Fibroblast of skin of back (primary cell): ENCODE measurements at places on chromosomes 16 and 17.

GRCh38 chr17:51115179-51115578 lies 5.5 kb downstream of the SPAG9 start:
- no peak for DNase-seq

DNA sequence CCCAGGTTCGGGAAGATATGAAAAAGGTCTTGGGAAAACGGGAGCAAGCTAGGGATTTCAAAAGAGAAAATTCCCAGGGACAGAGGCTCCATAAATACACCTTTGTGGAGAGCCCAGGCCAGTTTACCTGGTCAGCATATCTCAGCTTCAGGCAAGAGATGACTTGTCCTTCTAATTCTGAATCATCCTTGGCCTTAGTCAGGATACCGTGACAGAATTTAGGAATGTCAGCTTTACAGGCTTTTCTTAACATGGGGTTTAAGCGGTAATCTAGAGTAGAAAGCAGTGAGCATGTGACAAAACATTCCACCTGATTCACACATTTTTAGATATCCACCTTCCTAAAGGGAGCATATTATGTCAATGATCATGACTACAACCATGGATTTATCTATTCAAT lies 41.1 kb upstream of the CLEC18B start:
- no peak for DNase-seq

DNA sequence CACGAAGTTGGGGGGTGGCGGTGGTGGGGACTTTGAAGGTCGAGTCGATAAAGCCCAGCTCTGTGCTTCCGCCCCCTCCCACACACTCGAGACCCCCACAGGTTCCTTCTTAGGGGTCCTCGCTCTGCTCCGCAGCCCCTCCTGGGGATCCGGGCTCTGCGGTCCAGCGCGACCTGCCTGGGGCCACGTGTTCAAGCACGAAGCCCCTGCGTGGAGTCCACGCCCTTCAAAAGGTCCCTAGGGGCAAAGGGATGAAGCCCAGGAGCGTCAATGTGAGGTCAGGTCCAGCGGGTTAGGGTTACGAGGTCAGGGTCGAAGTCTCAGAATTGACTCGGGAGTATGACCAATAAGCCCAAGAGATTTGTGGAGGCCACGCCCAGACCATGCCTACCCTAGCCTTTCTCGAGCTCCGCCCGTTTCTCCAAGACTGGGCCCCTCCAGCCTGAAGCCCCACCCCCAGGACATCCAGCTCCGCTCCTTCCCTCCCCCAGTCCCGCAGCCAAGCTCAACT lies 786 bp upstream of the CACNA1G start:
- peak; percentile 54 for DNase-seq

DNA sequence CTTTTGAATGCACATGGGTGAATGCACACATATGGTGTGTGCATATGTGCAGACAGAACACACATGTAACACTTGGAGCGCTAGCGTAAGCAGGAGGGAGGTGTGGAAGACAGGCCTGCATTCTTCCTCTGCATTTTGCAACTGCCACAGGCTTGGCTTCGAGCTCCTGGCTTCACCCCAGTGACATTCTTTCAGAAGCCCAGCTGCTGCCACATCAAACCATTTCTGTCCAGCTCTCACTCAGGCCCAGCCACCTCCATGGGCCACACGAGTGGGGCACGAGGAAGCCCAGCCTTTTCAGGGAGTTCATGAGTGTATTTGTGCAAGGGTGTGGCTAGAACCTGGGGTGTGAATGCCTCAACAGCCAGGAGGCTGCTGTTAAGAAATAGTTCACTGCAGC lies 18.8 kb downstream of the LGALS3BP start:
- no peak for DNase-seq

DNA sequence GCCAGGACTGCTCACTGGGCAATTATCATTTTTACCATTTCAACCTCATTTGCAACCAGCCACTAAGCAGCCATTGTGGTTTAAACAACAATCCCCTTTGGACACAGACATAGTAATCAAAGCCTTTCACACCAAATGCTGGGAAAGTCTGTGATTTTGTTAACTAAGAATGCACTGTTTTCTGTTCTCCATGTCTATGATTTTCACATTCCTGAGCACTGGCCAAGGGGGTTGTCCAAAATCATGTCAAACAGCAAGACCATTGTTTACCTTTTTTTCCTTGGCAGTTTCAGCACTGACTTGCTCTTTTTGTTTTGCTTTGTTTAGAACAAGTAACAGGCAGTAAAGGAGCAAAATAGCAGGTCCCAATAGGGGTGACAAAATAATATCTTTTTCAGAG lies 106.3 kb upstream of the SIAH1 start:
- DNase-seq, result peak; percentile 27

GRCh38 chr17:52159246-52160135 lies 977 bp upstream of the CA10 start:
- no peak for DNase-seq

- no peak for DNase-seq
Observed at GRCh38 chr17:45397796-45398195, 34.9 kb downstream of the ARHGAP27 start.

DNA sequence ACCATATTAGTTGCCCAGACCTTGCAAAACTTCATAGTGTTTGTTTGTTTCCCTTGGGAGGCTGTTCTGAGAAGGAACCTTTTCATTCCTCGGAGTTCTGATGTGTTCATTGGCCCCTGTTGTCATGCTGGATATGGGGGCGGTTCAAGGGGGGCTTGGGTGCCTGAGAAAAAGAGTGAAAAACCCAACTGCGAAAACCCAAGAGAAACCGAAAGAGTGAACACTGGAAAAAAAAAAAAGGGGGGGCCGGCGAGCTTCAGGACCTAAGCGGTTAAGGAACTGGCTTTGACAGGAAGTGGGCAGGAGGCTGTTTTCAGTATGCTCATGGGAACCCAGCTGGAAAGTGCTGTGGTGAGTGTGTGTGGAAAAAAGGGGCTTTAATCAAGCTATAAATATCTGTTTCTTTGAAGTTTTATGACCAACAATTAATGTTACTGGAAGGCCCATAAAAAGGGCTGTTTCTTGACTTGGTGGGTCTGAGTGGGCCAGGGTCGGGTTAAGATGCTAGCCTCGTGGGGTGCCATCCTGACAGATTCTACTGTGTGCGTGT lies 510.7 kb downstream of the MAF start:
- DNase-seq, result no peak

DNA sequence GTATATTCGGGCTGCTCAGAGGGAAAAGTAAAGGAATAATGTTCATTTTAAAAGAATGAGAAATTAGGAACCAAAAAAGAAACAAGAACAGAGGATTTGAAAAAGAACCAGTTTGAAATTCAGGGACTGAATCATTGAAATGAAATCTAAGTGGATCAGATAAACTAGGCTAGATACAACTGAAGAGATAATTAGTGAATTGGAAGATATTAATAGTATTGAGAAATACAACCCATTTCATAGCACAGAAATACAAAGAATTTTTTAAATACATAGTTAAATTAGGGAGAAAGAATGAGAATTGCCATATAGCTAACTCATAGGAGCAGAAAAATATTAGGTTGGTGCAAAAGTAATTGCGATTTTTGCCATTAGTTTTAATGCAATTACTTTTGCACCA lies 117.3 kb upstream of the NOL11 start:
- no peak for DNase-seq

DNA sequence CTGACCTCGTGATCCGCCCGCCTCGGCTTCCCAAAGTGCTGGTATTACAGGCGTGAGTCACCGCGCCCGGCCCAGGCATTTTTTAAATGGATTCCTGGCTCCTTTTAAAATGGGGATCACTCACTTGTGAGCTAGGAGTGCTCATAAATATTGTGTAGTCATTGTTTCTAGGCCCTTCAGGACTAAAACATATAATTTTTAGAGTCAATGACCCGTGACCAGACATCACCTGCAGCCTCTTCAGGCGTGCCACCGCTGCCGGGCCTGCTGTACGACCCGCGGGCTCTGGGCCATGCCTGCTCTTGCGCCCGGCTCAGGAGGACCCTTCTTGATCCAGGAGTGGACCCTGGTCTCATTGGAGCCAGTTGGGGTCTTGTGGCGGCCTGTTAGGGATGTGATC lies 30.8 kb downstream of the EFCAB5 start:
- no peak for DNase-seq

GRCh38 chr17:69254187-69254586 lies 25.6 kb upstream of the ABCA10 start:
- DNase-seq, result no peak

GRCh38 chr16:88377961-88378360 lies 4.8 kb upstream of the ZNF469 start:
- DNase-seq, result no peak

DNA sequence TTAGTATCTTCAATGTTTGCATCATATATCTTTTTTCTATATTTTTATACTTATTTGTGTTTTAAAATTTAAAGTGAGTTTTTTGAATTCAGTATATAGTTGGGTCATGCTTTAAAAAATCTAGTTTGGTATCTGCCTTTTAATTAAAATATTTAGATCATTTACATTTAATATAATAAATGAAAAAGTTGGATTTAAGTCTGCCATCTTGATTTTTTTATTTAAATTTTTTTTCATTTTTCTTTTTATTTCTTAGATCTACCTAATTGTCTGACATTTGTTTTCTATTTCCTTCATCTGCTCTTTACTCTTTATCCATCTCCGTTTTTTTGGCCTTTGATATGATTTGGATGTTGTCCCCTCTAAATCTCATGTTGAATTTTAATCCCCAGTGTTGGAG lies 50.0 kb upstream of the N4BP1 start:
- DNase-seq, result no peak

DNA sequence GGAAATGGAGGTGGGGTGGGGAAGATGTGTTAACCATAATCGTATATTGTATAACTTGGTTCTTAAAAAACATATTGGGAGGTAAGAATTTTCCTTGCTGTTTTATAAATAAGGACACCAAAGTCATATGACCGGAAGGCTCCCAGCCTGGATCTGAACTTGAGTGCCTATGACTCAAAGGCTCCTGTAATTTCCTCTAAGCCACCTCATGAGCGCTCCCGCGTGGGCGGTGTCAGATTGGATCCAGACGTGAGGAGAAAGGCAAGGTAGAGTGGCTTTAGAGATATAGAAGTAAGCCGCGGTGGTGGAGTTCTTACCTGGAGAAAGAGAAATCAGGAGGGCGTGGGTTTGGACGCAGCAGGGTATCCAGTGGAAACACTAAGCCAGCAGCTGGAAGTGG lies 196.2 kb upstream of the NLRP1 start:
- peak; percentile 73 for DNase-seq

GRCh38 chr17:28929787-28930186 lies 21.5 kb downstream of the PHF12 start:
- no peak for DNase-seq

DNA sequence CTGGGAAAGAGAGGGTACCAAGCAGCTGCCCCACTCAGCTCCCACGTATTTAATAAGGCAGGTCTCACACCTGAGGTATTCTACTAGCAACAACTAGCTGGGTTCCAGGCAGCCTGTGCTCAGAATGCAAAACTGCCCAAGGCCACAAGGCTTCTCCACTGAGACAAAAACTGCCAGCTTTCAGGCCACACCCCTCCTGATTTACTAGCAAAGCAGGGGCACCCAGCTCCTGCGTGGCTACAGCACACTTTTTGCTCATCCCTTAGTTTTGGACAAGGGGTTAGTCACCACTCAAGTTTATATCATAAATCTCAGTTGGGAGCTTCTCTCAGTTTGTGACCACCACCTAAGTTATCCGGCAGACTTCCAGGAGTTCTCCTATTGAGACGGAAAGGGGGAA lies 494.6 kb downstream of the CDH11 start:
- no peak for DNase-seq

GRCh38 chr16:54431997-54432896 lies 145.7 kb upstream of the IRX3 start:
- peak; percentile 58 for DNase-seq

DNA sequence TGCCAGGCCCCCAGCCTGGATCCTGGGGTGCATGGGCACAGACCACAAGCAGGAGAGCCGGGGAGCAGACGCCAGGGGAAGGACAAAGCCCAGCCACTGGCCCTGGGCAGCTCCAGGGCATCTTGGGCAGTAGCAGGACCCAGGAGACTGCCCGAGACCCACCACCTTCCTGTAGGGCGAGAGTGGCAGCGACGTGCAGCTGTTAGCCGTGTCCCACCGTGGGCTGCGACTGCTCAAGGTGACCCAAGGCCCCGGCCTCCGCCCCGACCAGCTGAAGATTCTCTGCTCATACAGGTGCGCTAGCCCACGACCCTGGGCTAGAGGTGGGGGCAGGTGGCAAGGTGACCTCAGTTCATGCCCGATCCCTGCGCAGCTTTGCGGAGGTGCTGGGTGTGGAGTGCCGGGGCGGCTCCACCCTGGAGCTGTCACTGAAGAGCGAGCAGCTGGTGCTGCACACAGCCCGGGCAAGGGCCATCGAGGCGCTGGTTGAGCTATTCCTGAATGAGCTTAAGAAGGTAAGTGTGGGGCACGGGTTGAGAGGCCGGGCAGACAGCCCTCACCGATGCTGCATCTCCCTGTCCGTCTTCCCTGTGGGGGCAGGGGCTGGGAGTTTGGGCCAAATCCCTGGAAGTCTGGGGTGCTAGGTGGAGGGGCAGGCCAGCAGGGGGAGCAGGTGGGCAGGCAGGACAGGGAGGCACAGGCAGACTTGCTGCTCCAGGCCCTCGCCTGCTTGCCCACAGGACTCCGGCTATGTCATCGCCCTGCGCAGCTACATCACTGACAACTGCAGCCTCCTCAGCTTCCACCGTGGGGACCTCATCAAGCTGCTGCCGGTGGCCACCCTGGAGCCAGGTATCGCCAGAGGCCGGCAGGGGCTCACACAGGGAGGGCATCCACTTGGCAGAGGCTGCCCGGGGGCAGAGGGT lies 13.5 kb upstream of the SMIM5 start:
- peak; percentile 38 for DNase-seq

- no peak for DNase-seq
Observed at GRCh38 chr17:44908761-44909326, 6.5 kb downstream of the GFAP start.

DNA sequence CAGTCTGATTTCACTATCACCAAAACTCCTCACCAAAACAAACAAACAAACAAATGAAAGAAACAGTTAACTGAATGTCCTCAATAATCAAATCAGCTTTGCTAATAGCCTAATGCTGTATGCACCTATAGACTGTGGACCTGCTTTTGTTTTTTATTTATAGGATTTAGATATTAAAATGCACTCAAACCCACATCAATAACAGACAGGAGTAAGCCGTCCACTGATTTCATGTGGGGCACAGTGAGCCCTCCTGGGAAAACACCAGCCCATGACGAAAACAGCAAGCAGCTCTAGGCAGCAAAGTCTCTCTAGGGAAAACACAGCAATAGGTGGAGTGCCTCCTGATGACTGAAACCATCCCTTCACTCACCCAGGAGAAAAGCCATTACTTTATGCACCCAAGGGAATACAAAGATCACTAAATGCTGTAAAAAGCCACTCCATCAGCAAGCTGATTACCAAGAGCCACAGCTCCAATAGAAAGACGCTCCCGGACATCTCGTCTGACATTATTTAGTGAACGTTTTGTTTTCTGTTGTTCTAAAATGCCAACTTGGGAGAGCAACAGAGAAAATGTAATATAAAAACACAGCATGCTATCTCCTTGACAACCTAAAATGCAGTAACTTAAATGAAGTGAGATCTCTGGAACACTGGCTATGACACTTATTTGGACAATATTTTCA lies 47.8 kb downstream of the ANKFY1 start:
- no peak for DNase-seq

GRCh38 chr16:14063618-14064581 lies 7.2 kb upstream of the MRTFB start:
- DNase-seq, result no peak
